Thoracic aorta (tissue), 2 donors: ENCODE measurements at places on chromosomes 2 and 18. TPM values are rescaled to one million over a fixed set of nuclear protein-coding genes. Genes with fewer than 3 reads are reported as not detected.

DNA sequence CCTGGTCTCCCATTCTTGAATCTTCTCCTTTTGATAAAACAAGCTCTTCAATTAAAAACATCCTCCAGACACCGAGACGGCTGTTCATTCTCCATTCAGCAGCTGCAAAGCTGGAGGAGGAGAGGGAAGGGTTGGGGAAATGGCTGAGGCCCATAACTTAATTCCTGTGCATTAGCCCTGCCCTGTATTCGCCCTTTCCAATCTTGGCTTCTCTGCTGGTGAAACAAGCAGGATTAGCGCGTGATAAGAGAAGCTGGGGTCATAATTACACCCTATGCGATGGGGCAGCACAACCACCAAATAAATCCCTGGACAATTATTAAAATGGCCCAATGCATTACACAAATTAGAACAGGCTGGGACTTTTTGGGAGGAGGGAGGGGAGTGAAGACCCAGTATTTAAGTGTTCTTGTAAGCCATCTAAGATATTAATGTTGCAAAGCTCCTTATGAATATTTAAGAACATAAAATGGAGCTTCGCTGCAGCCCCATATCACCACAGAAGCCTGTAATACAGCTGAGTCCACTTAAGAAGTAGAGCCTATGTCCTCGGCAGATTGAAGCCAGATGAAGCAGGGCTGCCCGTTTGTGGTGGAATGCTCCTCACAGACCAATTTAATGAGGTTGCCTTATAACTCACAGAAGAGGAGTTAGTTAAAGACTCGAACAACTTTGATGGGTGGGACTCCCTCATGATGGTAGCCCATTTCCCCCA is 176.6 kb upstream of the SKOR2 start:
- DNase-seq: no peak

DNA sequence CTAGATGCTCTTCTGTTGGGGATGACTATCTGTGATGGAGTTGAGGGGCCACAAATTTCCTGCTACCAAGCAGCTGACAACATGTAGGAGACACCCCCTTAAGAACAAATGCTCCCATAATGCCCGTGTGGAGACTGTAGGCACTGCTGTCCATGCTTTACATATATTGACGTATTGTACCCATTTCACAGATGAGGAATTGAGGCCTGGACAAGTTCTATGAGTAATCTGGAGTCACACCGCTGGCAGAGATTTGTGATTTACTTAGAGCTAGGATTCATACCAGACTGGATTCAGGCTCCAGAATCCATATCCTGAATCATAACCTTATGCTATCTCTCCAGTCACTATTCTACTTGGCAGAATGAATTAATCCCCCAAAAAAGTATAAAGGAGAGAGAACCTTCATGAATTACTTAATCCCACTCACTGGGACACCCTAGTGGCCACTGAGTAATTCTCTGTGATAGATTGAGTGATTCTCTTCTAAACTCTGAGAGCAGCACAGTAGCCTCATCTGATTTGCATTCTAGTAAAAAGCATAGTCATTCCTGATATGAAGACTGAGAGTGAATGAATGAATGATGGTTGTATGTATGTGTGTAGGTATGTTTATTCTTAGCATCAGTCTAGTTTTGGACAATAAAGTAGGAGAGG is 460.7 kb upstream of the MEIS1 start:
- DNase-seq: no peak

DNA sequence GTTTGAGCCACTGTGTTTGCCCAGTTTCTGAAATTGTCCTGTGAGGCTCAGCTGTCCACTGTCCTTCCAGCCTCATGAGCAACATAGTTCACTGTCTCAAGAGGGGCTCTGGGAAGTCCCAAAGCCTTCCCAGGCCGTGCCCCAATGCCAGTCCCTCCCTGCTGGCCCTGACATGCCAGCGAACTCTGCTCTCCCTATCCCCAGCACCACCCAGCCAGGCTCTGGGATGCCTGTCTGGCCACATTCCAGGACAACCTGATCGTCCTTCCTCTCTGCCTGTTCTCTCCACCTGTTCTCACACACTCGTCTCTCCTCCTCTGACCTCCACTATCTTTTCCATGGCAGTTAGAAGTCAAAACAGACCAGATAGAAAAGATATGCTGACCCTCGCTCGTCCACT is 278.0 kb upstream of the ID2 start:
- no peak for DNase-seq

DNA sequence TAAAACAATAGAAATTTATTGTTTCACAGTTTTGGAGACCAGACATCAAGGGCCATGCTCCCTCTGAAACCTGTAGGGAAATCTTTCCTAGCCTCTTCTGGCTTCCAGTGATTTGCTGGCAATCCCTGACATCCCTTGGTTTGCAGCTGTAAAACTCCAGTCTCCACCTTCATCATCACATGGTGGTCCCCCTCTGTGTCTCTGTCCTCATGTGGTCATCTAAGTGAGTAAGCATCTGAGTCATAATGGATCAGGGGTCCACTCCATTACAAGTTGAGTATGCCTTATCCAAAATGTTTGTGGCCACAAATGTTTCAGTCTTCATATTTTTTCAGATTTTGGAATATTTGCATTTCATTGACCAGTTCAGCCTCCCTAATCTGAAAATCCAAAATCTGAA is 5.6 kb upstream of the SGPP2 start:
- no peak for DNase-seq

DNA sequence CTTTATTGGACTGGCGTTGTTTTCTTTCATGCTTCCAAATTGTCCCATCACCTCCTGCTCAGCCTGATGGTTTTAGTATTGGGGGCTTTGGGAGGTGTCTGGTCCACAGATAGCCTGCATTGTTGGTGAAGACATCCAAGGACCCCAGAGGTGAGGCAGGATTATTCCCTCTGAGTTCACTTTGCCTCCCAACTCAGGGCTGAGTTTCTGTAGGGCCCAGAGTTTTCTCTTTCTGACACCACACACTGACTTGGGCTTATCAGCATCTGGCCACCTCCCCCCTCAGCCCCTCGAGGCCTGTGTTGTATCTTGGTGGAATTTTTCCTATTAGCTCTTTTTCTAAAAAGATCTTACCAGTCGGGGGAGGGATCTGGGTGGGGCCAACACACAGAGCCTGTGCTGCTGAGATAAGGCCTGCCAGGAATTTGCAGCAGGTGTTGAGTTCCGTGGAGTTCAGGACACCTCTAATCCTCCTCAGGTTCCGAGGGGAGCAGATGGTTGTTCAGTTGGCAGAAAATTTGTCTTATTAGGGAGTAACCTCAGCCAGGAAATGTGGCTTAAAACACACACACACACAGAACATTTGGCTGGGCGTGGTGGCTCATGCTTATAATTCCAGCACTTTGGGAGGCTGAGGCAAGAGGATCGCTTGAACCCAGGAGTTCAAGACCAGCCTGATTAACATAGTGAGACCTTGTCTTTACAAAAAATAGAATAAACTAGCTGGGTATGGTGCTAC is 7.3 kb downstream of the EMILIN2 start:
- no peak for DNase-seq

The GNAL gene
- total RNA-seq: 4.2 TPM

GRCh38 chr2:23944527-23944926 is 4.3 kb downstream of the UBXN2A start:
- no peak for DNase-seq

The ALPP gene
- total RNA-seq: not detected

- DNase-seq: no peak
Measured at GRCh38 chr2:48733067-48733503, 22.4 kb downstream of the LHCGR start.

The CCDC148 gene
- 0.71 TPM for total RNA-seq

The SDC1 gene
- 3.1 TPM for total RNA-seq

DNA sequence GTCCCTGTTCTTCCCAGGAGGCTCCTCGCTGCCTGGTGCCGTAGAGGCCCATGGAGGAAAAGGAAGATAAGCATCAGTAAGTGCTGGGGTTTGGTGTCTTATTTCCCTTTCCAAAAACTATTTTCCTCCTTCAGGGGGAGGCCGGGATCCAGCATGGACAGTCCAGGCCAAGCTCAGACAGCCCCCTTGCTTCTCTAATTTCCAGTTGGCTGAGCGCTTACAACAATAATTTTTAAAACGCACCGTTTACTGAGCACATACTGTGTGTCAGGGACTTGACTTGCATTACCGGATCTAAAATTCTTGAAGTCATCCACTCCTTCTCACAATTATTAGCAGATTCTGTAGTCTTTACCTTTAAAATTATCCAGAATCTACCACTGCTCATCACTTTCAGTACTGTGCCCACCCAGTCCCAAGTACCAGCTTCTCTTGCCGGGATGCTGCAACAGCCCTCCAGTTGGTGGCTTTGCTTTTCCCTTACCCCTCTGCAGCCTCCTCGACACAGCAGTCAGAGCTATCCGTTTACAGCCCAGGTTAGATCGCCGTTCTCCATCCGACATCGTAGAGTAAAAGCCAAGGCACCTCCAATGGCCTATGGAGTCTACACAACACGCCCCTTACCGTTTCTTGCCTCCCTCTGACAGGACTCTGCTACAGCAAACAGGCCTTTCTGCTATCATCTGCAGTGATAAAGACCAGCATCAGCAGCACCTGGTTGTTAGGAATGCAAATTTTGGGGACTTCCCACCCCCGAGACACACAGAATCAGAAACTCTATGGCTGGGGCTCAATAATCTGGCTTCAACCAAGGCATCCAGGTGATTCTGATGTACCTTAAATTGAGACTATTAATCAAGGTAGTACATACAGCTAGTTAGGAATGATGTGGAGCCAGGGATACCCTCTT is 75.2 kb upstream of the TSPYL6 start:
- no peak for DNase-seq

The UGT1A8 gene
- not detected for total RNA-seq

The HOXD8 gene
- total RNA-seq: 3.9 TPM

- DNase-seq: no peak
Measured at GRCh38 chr2:126952216-126952615, 53.5 kb downstream of the TEX51 start.
